ENCODE measurements at places on chromosomes 4 and X. TPM values are rescaled to one million over a fixed set of nuclear protein-coding genes. Genes with fewer than 3 reads are reported as not detected.

DNA sequence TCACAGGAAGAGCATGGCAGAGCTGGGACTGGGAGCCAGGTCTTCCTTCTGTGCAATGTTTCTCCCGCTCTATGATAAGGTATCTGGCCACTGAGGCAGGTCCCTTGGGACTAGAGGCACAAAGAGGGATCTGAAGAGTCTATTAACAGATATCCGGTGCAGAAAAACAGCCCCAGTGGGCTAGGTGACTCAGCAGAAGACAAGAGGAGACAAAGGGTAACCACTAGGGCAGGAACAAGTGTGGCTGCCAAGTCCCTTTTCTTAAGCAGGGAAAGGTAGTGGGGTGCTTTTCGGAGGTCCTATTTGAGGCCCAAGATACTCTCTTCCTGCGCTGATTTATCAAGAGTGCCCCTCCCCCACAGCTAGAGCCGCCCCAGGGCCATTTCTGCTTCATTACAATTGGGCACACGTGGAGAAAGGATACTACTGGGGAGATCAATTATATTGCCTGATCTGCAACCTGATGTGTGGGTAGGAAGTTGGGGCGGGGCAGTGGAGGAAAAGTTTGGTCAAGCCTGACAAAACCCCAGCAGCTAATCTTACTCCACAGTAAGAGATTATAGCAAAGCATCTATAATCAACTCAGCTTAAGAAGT, at the start of gene DGAT2L6:
Gene DGAT2L6 (plus strand): TSS at position 546 of the 596 bp plus-strand sequence. CDS start 100 bp downstream, outside the sequence.
- no peak for DNase-seq

The MAGED4B gene
- 6.0 TPM for total RNA-seq

- no peak for DNase-seq
Observed at GRCh38 chr4:95358421-95358820, 190.4 kb downstream of the UNC5C start.

- no peak for DNase-seq
Observed at GRCh38 chrX:20015945-20016615, 25.2 kb upstream of the BCLAF3 start.

The CCNI gene
- 154 TPM for total RNA-seq

DNA sequence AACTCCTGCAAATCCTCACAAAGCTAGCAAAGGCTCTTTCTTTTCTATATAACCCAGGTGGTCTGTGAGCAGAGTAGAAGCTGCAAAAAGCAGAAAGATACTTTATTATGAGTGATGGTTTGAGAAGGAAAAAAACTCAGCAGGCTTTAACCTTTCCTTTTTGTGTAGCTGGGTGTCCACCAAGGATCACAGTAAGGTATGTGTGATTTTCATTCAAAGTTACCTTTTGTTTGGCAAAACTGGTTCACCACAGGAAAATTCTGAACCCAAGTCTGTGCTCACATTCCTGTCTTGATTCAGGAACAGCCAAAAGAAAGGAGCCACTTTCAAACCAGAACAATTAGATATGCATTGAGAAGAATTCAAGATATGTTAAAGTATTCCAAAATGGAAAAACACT, 35.7 kb downstream of the FRAS1 start:
- DNase-seq, result no peak

Data from esophagus squamous epithelium (tissue), 5 donors.